ENCODE measurements at places on chromosomes 6 and 20.
A peak's percentile ranks its signal among the peaks of the same experiment; 100 is the strongest.

DNA sequence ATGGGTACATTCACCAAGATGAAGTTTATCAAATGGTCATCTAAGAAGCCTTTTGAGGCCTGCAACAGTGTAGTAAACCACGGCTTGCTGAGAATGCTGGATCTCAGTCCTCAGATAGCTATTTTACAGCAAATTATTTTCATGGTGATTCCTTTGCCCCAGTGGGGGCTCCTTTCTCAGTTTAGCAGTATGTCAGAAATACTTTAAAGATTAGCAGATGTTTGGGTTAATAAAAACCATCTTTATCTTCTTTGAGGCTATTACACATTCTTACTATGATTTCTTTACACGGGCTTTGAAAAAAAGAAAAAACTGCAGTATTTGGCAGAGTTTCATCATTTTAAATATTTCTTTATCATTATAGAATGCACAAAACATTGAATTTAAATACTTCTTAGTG, 10.7 kb downstream of the MYLIP start:
- no peak for DNase-seq

DNA sequence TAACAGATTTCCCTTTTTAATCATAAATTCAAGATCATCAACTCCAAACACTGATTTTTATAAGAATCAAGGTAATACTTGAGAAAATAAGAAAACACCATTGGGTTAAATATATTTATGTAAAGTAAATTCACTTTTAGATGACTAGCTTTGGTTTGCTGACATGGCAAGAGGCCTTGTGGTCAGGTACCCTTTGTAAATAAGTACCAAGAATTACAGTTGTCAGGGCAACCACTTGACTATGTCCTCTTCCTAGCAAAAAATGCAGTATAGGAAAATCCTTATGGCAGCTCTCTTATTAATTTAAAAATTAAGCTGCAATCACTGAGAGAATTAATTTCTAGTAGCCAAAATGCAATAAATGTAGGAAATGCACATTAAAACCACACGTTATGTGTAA, 153.8 kb downstream of the INSM1 start:
- no peak for DNase-seq

DNA sequence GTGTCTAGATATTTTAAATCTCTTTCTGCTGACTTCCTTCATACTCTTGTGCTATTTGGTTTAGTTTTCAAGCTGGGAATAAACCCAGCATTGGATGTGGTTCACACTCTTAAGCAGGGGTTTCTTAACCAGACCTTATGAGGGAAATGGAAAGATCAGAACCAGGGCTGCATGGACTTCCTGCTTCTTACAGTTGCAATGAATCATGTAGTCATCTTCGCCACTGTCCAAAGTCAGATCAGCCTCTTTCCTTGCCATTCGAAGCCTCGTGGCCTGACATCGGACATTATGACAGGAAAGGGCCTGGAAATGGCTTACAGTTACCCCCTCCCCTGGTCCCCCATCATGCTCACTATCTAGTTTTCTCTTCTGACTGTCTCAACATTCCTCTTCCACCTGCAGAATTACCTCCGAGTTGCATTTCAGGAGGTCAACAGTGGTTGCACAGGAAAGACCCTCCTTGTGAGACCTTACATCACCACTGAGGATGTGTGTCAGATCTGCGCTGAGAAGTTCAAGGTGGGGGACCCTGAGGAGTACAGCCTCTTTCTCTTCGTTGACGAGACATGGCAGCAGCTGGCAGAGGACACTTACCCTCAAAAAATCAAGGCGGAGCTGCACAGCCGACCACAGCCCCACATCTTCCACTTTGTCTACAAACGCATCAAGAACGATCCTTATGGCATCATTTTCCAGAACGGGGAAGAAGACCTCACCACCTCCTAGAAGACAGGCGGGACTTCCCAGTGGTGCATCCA, 16.8 kb upstream of the NAA20 start:
- no peak for DNase-seq

- no peak for DNase-seq
These were observed 39.2 kb upstream of the NHSL1 start for GRCh38 chr6:138538390-138539031.

DNA sequence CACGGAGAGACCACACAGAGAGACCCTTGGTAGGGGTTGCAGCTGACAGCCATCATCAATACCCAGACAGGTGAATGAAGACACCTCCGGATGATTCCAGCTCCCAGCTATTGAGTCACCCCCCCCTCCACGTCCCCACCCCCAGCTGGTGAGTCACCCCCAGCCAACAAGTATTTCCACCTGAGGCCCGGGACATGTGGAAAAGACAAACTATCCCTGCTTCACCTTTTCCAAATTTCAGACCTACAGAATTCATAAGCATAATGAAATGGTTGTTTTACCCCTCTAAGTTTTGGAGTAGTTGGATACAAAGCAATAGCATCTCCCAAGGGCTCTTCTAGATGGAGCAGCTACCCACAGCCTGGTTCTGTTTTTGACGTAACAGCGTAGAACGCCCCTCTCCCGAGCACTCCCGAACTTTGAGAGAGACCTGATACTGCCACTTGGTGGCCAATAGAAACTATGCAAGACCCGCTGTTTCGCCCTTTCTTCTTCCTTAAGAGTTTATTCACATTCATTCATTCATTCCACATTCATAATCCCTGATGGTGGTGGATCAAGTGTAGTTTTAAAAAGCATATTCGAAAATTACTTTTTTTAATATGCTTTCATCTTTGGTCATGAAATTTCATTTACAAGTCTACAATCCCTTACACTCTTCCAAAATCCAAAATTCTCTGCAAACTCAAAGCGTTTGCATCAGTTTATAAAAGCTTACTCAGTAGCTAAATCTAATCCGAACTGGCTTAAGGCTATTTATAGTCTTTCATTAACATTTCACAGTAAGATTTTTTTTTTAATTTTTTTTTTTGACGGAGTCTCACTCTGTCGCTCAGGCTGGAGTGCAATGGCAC, 15.1 kb upstream of the PPP1R16B start:
- DNase-seq, result peak; percentile 46

- no peak for DNase-seq
These were observed 130.3 kb downstream of the FIG4 start for GRCh38 chr6:109821428-109821827.

DNA sequence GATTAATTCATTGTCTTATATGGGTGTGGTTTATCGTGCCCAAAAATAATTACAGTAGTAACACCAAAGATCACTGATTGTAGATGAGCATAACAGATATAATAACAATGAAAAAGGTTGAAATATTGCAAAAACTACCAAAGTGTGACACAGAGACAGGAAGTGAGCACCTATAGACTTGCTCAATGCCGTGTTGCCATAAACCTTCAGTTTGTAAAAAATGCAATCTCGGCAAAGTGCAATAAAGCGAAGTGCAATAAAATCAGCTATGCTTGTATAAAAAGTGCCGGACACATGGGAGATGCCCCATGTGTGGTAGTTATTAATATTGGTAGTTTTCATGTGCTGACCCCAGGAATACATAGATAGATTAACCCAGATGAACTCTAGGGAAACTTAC, 192.6 kb downstream of the NRN1 start:
- DNase-seq, result no peak

DNA sequence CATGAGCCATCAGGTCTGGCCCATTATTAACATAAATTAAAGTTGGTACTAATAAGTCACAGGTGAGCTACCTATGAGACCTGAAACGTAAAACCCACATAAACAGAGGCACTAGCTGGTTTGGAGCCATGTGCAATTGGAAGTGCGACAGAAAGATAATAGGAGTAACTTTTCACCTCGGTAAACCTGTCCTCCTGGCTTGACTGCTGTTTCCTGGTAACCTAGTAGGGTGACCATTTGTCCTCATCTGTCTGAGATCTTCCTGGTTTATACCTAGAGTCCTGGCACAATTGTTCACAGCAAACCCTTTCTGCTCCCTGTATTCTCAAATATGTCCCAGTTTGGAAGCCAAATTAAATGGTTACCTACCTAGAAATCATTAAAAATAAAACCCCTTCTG, 7.4 kb downstream of the TBC1D20 start:
- DNase-seq, result no peak

GRCh38 chr6:108727966-108728730, 120.1 kb upstream of the ARMC2 start:
- DNase-seq, result no peak

- DNase-seq, result no peak
These were observed 184.4 kb downstream of the GJA10 start for GRCh38 chr6:90078513-90079289.

- no peak for DNase-seq
These were observed 186.0 kb upstream of the KCNK16 start for GRCh38 chr6:39508515-39508914.

DNA sequence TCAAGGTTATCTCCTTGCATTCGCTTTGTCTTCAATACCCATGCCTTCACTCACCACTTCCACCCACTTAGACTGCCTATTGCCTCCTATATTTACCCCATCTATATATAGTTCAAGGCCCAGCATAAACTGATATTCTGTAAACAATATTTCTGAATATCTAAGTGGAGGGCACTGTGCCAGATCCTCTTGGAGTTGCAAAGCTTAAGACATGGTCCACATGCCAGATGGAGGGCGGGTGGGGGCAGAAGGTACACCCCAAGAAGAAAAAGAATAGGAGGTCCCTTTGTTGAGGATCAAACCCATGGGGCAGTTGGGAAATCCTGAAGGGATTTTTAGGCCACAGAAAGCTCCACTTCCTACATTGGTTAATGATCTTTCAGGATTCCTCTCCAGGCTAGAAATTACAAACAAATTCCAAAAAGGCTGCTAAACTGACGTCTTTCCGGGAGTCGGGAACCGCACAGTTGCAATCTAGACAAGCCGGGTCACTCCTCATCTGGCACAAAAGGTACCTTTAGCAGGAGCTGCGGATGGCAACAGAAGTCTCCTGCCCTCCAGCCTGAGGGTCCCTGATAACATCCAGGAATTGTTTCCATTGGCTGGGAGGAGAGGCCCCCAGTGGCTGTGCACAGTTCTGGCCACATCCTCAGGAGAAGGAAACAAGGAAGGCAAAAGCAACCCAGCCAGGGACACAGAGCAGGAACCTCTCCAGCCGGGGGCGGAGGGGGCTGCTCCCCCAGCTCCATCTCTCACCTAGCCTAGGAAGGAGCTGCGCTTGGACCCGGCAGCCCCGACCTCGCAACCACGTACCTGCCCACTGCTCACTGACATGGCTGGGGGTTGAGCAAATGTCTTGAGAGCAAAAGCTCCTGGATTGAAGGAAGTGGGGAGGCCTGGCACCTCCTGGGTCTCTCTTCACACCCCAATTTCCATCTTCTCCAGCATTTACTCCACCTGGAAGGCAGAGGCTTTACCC, 5.9 kb upstream of the LPIN3 start:
- DNase-seq, result no peak

GRCh38 chr20:2708073-2708415, 15.5 kb downstream of the EBF4 start:
- no peak for DNase-seq

- DNase-seq, result peak; percentile 55
These were observed 713.4 kb downstream of the CD109 start for GRCh38 chr6:74409447-74409846.

DNA sequence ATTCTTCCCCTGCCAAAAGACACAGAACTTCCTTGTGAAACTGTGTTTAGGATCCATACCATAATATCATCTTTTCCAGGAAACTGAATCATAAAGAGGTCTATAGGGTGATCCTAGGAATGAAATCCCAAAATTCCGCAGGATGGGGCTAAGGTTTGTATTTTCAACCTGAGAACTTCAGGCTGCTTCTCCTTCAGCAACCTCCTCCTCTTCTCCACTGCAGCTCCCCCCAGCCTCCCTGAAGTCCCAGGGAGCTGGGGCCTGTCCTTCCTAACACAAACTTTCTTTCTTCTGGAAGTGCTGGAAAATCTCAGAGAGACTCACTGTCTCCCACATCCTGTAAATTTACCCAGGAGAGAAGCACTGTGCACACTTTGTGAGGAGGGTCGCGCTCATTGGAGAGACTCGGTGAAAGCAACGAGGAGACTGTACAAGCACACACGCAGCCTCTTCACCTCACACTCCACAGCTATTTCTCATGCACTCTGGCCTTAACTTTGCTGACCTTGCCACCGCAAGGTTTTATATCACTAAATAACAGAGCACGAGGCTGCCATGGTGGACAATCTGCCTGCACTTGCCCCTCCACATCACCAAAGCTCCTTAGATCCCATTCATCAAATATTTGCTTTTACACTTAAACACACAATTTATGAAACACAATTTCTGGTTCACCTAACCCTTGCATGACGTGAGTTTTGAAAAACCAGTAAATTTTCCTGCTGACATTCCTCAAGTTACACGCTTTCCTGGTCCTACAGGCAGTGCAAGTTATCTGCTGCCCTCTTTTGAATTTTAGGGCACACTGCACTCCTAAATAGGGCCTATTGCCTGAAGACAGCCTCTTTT, 14.3 kb downstream of the ID4 start:
- DNase-seq, result peak; percentile 72

DNA sequence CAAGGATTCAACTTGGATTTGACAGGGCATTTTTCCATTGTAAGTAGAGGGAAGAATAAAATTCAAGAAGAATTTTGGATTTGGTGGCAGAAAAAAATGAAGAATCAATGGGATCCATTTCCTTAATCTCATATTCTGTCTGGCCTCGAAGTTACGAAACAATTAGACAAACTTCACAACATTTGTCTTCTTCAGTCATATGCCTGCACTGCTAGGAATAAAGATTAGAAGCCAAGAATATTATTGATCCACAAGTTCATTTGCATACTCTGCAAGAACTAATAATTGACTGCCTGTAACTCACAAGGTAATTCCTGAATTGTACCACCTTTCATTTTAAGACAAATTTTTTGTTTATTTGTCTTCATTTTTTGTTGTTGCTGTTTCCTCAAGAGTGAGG, 486.2 kb downstream of the HAO1 start:
- DNase-seq, result no peak

DNA sequence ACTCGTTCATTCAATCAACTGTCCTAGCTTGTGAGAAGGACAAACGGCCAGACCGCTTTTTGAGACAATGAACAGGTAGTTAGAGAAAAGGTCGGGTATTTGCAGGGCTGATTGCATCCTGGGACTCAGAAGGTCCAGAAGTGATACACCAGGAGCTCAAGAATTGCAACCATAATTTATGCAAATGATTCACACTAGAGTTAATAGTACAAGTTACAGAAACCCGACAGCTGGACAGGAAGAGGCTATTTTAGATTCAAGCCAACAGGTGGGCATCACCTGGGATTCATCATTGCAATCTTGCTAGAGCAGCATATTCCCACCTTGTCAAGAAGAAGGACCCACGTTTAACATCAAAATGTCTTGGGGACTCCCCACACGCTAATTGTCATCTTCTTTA, 83.5 kb downstream of the TNFAIP3 start:
- DNase-seq, result no peak

DNA sequence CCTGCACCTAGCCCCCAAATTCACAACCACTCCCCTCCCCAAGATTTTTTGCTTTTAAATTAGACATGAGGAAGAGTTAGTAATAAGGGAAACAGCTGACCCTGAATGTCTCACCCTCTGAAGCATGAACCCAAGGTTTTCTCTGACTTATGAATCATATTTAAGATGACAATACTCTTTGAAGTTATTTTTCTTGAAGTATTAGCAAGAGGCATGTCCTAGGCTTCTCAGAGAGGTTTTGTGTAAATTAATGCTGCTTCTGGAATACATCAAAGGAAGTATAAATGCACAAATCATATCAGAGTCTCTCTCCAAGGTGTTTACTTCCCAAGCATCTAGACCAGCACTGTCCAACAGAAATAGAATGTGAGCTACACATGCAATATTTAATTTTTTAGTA, 408.1 kb upstream of the MARCKS start:
- no peak for DNase-seq

- DNase-seq, result no peak
These were observed 31.7 kb downstream of the KCNS1 start for GRCh38 chr20:45069261-45069660.

GRCh38 chr20:47027042-47027441, 132.4 kb downstream of the EYA2 start:
- no peak for DNase-seq

- DNase-seq, result no peak
These were observed 15.5 kb downstream of the CYP39A1 start for GRCh38 chr6:46637145-46637544.

All from A549 (cell line).